ENCODE measurements at places on chromosomes 7 and 10.

- no peak for DNase-seq
These were observed 48.0 kb upstream of the INHBA start for GRCh38 chr7:41750661-41751540.

DNA sequence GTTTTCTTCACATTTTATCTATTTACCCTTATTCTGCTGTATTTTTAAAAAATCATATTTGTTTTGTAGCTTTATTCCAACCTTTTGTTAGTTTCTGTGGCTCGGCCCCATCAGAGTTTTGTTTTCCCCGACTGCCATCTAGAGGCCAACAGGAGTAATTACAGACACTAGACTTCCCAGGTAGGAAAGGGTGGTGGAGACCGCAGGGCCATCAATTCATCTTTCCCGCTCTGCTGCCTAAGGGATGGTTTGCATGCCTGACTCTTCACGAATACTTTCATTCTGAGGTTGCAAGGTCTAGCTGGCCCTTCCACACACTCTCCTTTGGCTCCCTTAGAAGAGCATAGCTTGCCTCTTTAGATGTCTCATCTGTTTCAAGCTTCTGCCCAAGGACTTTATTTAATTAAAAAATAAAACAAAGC, 38.3 kb downstream of the LYZL2 start:
- DNase-seq: peak; percentile 15

GRCh38 chr7:128679920-128680319, 7.8 kb downstream of the GARIN1A start:
- no peak for DNase-seq

DNA sequence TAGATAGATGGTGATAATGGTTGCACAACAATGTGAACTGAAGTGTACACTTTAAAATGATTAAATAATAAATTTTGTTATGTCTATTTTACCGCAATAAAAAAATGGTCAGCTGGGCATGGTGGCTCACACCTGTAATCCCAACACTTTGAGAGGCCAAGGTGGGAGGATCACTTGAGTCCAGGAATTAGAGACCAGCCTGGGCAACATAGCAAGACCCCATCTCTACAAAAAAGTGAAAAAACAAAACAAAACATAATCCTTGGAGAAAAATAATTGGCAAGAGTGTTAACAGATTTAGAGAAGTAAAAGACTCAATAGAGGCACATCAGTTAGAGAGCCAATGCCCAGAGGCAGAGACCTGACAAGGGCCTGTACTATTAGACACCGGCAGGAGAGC, 9.9 kb upstream of the RPEL1 start:
- DNase-seq: no peak

GRCh38 chr7:91405092-91405788, 141.0 kb downstream of the FZD1 start:
- no peak for DNase-seq

DNA sequence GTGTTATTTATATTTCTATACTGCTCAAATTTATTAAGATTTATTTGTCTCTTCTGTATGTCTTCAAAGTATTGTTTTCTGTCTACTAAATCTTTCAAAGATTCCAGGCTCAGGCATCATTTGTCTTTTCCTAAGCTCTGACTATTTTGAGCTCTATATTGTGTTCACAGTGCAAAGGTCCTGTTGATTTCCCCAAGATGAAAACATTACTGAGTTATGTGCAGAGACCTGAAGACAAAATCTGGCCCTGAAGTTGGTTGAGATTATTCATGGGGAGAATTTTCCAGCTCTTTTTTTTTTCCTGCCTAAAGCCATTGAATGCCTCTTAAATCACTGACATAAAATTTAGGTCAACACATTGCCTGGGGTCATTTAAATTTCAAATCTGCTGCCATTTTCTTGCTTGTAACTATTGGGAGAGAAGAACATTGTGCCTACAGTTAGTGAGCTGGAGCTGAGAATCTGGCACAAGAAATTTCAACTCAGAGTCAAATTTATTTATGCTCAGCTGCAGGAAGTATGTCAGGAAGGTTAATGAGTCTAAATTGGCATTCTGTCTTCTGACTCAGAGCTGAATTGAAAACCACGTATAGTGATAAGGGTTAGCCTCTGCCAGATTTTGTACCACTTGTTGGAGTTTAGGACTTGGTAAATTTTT, 31.6 kb downstream of the CSTF2T start:
- DNase-seq: no peak

GRCh38 chr10:103551619-103552602, 58.4 kb downstream of the NEURL1 start:
- no peak for DNase-seq

- no peak for DNase-seq
These were observed 10.8 kb downstream of the LFNG start for GRCh38 chr7:2530071-2530987.

GRCh38 chr10:99224766-99225165, 10.9 kb downstream of the HPSE2 start:
- DNase-seq: no peak

- no peak for DNase-seq
These were observed 38.2 kb upstream of the CDK6 start for GRCh38 chr7:92874567-92874966.

GRCh38 chr10:27741173-27742091, 4.2 kb downstream of the MKX start:
- DNase-seq: no peak

GRCh38 chr10:125169915-125170314, 9.6 kb upstream of the CTBP2 start:
- DNase-seq: no peak

GRCh38 chr10:58486821-58487220, 25.9 kb upstream of the BICC1 start:
- no peak for DNase-seq

- no peak for DNase-seq
These were observed 16.7 kb upstream of the NUP205 start for GRCh38 chr7:135541029-135541428.

- DNase-seq: no peak
These were observed 8.8 kb downstream of the CRPPA start for GRCh38 chr7:16412274-16413254.

GRCh38 chr10:100847440-100847839, 65.3 kb upstream of the SLF2 start:
- DNase-seq: no peak

DNA sequence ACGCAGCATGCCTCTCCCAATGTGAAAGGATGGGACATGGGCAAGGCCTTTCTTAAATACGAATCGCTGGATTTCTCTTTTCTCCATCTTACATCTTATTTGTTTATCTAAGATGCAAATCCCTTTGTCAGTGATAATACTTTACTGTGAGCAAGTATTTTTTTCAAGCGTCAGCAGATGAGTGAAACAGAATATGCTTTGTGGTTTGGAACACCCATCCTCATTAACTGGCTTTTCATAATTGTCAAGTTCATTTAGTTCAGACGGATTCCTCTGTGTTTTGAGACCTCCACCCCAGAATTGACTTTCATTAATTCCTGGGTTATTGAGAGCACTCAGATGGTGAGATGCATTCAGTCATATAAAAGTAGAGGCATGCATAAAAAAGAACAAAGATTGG, 149.8 kb downstream of the NSUN6 start:
- DNase-seq: no peak

GRCh38 chr7:66880053-66880452, 41.0 kb upstream of the TMEM248 start:
- no peak for DNase-seq

- no peak for DNase-seq
These were observed 51.0 kb downstream of the TLL2 start for GRCh38 chr10:96462606-96463151.

DNA sequence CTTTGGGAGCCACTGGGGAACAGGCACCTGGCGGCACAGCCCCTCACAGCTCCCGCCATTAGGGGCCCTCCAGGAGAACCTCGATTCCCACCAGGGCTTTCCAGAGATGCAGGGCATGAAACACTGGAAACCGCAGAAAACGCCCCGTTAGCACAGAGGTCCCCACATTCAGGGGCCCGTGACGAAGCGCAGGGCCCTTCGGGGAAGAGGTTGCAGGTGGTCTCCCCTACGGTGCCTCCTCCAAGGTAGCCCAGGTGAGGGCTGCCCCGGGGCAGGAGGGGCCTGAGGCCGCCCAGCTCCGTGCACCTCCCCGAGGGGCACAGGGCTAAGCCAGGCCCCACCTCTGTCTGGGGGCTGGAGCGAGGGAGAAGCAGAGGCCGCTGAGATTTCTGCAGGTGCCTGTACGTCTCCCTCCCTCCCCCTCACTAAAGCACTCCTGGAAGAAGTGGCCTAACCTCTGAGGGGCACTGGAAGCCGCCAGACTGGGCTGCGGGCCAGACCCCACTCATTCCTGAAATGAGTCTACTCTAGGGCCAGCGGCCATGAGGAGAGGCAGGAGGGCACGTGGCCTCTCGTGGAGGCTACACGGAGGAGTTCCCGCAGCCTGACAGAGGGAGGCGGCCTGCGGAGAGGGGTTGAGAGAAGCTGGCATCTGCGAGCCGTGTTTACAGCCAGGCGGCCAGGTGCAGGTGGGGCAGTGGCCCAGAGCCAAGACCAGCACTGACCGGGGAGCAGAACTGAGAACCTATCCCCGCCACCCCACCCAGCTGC, 6.9 kb downstream of the PDGFA start:
- DNase-seq: peak; percentile 55

DNA sequence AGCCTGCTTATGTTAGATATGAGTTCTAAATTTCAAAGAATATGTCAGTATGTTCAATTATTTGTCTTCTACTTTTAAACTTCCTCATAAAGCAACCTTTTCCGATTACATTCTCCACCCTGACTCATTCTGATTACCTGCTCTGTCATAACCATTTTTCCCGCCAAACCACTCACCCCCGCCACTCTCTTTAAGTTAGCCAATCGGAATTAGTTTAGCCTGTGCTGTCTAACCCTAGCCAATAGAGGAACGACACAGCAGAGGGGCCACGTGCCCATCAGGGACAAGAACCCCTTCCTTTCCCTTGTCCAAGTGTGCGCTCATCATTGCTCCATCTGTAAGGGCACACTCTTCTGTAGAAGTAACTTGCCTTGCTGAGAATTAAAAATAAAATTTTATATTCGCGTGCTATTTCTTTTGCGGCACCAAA, 91.4 kb downstream of the CCDC71L start:
- DNase-seq: no peak

DNA sequence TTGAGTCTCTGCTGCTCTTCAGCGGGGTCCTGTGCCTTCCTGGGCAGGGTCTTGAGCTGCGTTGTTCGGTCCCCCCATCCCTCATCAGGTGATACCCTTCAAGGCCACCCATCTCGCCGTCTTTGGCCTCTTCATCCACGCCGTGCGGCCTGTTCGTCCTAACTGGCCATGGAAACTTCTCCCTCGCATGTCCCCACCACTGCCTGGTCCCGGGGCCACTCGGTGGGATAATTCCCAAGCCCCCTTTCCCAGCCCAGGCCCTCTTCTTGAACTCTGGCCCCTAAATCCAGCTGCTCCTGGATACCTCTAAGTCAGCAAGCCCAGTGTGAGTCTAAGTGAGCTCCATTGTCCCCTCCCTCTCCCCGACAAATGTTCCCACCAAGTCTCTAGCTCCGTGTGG, 74.5 kb downstream of the CAMK1D start:
- no peak for DNase-seq

DNA sequence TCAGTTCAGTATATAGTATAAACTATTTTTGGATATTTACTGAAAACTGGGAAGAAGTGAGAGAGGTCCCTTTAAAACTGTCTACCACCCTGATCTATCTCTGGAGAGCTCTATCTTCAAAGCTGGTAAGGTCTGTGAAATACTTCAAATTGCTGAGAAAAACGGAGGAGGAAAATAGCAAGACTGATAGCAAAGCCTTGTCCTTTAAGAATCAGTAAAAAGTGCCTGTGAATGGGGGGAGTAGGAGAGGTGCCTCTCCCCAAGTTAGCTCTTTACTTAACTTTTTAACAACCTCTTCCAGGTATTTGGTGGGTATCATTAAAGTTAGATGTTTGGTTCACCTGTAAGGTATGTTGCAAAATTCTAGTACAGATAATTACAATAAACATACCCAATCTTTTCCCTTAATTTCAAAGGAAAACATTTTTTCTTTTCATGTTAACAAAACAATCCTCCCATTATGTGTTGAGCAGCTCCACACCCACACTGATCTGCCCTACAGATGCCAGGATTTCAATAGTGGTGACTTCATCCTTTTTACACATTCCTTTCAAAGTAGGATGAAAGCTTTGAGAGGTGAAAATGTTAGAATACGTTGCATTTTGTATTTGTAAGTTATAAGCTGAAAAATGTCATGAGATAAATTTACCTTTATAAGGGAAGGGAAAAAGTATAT, 149.2 kb downstream of the CRPPA start:
- DNase-seq: no peak

DNA sequence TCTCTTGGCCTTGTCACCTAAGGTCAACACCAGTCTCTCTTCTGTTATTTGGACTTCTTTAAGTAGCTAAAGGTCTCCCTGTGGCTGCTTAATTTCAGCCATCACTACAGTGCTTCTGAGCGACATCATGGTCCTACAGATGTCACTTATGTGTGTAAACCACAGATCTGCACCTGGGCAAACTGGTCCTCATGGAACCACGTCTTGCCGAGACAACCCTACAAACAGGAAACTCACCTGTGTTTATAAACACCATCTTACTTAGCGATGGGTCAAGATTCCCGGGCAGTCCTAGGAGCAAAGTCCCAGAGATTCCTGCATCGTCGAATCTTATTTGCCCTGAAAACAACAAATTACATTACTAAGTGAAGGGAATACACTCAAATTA, 27.8 kb downstream of the KLF6 start:
- DNase-seq: no peak

DNA sequence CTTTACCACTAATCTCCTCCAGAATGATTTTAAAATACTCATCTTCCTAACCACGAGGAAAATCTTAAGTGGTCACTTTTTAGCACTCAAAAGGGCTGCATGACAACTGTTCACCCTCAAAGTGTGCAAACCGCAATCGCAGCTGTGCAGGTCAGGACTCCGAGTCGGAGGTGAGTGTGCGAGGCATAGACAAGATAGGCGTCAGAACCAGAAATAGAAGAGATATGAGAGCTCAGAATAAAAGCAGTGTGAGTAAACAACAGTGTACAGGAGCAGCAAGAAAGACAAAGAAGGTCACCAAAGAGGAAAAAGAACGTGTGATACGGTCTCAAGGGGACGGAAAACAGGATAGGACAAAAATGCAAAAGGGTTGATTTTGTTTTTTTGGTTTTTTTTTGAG, 17.5 kb upstream of the ENO4 start:
- DNase-seq: no peak

DNA sequence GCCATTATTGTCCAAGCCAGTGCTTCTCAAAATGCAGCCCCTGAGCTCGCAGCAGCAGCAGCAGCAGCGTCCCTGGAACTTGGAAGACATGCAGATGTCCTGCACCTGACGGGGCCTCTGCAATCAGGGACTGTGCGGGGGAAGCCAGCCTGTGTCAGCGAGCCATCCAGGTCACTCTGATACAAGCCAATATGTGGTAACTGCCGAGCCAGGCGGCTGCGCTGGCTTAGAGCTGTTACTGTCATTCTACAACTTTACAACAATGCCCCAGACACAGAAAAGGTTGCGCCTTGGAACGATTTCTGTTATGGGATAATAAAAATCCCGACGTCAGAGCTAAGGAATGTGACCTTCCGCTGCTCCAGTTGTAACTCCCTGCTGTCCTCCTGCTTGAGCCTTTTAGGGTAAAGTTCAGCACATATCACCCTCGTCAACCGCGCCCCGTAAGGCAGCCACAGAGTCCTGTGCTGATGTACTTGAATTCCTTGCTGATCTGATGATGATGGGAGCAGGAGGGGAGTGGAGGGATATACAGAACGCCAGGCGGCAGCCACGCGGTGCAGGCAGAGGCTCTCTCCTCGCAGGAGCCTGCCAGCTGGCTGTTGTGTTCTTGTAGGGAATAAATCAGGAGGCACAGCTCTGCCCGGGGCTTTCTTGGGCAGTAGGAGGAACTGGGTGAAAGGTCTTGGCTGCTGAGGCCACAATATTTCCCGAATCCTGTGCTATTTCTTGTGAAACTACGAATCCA, 20.0 kb upstream of the CRYGN start:
- DNase-seq: no peak

Measured in NCI-H1417 (cell line).